T-helper 17 cell (primary cell): ENCODE measurements at places on chromosomes 6 and 20.

- no peak for DNase-seq
Observed at GRCh38 chr20:59220161-59220560, 56.5 kb downstream of the ZNF831 start.

DNA sequence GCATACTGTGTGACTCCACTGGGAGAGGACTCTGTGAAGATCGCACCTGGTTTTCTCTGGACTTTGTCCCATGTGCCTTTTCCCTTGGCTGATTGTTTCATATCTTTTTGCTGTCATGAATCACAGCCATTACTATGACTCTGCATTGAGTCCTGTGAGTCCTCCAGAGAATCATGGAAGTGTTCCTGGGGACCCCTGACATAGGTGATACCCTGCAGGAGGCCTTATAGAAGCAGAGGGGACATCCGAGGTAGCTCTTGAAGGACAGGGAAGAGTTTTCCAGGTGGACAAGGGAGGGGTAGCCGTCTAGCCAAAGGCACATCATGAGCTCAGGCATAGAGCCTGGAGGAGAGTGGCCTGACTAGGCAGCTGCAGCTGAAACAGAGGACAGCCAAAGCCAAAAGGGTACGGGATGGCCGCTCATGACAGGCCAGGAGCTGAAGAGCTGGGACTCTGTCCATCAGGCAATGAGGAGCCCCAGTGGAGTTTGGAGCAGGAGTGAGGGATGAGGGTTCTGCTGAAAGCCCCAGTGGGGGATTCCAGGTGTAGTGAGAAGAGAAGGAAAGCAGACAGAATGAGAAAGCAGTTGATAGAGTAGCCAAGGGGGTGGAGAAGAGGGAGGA, 86.6 kb upstream of the TOX2 start:
- DNase-seq: no peak

DNA sequence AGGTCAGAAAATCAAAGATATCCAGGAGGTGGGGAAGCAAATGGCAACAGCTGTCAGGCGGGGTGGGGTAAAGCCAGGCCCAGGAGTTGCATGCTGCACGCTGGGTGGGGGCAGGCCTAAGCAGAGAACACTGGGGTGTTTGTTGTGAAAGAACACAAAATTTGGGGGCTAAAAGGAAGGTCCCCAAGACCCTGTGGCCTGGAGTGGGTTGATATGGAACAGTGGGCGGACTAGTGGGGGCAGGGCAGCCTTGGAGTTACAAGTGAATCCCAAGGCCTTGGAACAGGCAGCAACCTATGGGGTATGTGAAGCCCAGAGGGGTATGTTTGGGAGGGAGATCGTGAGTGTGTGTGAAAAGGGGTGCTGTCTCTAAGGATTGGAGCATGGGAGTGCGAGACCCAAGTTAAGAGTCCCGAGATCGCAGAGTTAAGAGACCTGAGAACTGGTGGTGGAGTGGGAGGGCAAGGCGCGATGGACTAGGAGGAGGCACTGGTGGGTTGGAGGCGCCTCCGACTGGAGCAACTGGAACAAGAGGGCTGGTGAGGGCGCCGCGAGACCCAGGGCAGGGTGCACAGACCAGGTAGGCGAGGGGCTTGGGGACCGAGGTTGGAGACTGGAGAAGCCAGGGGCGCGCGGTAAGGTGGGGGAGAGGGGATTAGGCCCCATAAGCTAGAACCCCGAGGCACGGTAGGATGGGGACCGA, 658 bp downstream of the CUL7 start:
- no peak for DNase-seq

- no peak for DNase-seq
Observed at GRCh38 chr6:152637296-152638047, at the start of gene SYNE1. TSS of gene SYNE1 (minus strand) at chr6:152637362. CDS start at chr6:152628331, 9,031 bp downstream.

DNA sequence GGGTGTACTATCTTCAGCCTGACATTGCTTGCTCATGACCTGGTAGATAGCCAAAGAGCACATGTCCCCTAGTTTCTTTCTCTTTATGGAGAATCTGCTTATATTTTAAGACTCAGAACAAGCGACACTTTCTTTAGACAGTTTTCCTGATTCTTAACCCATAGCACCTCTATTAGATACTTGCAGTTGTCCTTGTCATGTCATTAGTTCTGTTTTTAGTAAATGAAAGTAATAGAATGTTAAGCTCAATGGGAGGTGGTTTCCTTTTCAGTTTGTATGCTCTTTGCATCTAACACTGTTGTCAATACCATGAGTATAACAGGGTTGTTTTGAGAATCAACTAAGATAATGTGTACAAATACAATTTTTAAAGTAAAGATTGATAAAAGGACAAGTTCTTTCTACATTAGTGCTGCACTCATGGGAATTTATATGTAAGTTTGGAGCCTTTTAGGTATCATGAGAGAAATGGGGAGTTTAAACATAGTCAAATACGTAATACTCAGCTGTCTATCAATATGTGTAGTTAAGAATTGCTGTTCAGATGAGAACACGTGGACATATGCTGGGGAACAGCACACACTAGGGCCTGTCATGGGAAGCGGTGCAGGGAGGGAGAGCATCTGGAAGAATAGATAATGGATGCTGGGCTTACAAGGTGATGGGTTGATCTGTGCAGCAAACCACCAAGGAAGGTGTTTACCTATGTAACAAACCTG, 124.3 kb downstream of the GRM1 start:
- no peak for DNase-seq

- no peak for DNase-seq
Observed at GRCh38 chr20:44856442-44856841, 29.1 kb upstream of the YWHAB start.

DNA sequence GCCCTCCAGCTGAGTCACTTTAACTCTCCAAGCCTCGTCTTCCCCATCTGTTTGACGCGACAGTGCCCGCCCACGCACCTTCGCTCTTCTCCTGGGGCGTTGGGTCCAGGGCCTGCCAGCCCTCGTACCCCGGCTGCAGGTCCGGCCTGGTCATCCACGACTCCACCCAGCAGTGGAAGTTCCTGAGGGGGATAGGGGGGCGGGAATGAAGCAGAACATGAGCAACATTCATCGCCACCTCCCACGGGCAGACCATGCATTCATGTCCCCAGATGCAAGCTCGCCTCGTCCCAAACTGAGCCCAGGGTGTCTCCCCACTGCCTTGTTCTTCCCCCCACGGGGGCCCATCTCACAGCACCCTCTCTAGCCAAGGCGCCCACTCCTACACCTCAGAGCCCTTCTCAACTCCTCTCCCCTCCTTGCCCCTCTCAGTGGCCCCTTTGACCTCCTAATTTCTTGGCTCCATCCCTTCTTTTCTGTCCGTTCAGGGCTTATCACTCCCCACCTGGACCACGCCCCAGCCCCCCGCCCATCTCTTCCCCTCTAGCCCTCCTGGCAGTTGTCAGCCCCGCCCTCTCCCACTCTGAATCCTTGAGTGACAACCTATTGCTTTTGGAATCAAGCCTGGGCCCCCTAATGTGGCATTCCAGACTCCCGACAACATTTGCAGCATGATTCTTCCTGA, 23.7 kb downstream of the TGM2 start:
- no peak for DNase-seq

DNA sequence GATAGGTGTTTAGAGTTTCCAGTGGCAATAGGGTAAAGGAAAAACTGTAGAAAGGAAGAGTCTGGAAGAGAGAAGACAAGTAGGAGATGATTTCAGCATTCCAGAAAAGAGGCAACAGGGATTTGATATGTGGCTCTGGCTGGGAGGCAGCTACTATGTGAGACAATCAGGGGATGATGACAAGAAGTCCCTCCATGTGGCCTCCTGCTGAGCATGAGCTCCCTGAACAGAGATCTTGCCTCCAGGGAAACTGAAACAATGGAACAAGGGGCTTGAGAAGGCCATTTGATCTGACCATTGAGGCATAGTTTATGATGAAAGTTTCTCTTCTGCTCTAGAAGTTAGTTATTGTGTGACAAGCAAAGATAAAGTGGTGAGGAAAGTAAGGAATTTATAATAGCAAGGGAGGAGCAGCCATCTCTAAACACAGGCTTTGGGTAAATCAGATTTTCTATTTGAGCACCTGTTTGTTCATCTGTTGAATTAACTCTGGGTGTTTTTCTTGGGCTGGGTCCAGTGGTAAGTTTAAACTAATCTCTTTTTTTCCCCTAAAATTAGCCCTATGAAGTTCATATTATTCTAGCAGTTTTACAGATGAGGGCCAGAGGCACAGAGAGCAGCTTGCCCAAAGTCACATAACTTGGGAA, 3.0 kb upstream of the GPX5 start:
- DNase-seq: no peak

DNA sequence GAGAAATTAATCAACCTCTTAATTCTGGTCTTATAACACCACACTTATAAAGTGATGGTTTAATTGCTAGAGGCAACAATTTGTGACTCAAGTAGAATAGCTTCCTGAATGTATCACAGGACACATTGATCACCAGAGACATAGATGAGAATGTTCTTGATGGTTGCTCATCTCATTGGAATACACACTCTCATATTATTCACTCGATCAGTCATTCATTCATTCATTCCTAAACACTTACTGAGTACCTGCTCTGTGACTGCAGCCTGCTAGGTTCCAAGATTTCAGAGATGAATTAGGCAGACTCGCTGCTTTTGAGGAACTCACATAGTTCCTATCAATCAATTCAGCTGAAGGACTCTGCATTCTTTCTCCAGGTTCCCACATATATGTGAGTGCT, 365.1 kb upstream of the SOX4 start:
- DNase-seq: no peak

- DNase-seq: peak; percentile 82
Observed at GRCh38 chr20:36951198-36951978, at the start of gene SAMHD1. TSS of gene SAMHD1 (minus strand) at chr20:36951708. CDS start at chr20:36951643, 65 bp downstream.

DNA sequence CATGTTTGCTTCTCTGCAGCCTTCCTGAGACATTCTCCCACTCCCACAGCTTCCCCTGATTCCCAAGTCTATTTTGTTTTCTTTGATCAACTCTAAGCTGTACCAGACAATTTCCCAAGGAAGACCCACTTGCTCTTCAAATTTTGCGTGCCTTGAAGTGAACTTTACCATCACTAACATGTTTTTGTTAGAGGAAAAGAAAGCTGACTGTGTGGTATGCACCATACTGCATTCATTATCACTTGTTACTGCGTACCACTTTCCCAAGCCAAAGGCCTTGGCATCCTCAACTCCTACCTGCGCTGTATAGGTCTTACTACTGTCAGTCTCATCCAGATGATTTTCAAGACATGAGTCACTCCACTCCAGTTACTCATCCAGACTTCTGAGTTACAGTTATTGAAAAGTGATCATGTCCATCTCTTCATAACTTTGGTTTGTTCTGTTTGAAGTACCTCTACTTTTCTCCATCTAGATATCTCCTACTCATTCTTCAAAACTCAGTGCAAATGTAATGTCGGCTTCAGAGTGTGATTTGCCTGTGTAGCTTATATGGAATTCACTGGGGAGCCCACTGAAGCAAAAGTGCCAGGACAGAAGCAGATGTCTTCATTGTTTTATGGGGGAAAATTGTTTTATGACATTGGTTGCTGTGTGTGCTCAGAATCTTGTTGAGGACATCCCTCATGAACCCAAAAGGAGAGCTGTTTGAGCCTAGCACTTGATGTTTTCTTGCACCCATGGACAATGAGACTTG, 5.2 kb downstream of the RPS12 start:
- no peak for DNase-seq

DNA sequence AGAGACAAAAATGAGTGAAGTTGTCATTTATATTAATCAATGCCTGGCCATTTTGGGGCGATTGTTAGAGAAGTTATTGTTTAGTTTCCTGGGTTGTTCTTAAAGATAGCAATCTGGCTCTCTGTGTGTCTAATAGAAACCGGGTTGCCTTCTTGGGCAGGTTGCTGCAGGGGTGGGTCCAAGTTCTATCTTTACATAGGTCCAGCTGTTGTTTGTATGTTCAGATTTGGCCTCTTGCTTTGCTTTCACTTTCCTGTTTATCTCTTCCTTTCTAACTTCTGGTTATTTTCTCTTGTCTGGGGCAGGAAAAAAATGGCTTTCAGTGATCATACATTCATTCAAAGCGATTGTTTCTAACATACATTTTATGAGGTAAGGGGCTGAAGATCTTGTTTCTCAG, 128.4 kb upstream of the NOX3 start:
- no peak for DNase-seq

- DNase-seq: no peak
Observed at GRCh38 chr6:4093288-4093687, 14.4 kb upstream of the FAM217A start.

DNA sequence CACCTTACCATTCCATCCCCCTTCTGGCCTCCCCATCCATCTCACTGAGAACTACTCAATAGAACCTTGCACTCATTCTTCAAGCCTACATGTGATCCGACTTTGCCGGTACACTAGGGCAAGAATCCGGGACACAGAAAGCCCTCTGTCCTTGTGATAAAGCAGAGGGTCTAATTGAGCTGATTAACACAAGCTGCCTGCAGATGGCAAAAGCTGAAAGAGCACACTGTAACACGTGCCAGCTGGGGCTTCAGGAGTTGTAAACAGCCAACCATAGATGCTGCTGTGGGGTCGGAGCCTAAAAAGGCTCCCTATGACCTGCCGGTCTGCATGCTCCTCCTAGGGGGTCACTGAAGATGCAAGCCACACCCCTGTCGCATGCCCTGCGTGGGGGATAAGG, 124.1 kb downstream of the RNF144B start:
- DNase-seq: no peak

- no peak for DNase-seq
Observed at GRCh38 chr6:131758920-131759319, 48.1 kb upstream of the CTAGE9 start.

DNA sequence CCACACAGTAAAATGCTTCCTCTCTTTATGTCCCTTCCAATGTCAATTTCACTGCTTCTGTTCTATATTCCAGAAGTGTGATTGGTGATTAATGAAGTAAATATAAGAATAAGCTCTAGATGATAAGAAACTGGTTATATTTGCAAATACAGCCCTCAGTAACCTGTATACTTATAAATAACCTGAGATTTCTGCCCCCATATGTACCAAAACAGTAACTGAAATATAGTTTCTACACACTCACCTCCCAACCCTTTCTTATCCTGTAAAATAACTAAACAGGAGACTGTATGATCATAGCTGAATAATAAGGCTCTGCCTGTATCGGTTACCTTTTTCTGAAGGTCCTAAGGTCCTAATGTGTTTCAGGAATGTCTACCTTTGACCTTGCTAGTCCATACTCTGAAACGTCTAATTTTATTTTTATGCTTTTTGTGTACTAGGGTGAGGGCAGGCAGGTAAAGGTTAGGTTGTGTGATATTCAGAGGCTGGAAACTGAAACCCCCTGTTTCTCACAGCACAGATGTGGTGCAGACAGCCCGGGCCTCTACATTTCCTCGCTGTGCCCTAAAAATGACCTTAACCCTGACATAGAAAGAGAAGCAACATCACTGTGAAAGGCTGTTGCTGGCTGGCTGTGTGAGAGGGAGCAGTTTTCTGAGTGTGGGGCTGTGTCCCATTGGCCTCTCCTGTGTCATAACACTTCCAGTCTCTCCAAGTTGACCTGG, 378.8 kb downstream of the CENPW start:
- no peak for DNase-seq

- DNase-seq: no peak
Observed at GRCh38 chr6:149063468-149063867, 254.0 kb upstream of the TAB2 start.
